Daoy (cell line): ENCODE measurements at places on chromosomes 6 and 20. TPM values are rescaled to one million over a fixed set of nuclear protein-coding genes. Genes with fewer than 3 reads are reported as not detected.

GRCh38 chr6:5339786-5340185 lies 78.5 kb downstream of the FARS2 start:
- DNase-seq: no peak

The OPRM1 gene
- not detected in 2 replicates for total RNA-seq

GRCh38 chr20:46637020-46637419 lies 14.2 kb downstream of the SLC13A3 start:
- DNase-seq: no peak

DNA sequence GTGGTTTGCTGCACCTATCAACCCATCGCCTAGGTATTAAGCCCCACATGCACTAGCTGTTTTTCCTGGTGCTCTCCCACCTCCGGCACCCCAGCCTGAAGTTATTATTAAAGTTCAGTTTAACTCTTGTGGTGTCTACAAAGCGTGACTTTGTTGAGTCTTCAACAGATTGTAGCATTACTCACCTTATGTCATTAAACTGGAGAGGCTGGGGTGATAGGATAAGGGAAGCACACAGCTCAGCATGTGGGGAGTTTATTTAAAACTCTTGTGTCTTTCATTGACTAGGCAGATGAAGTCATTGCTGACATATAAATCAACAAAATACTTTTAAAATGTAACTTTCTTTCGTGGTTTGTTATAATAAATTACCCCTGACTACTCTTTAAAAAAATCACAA lies 84.7 kb upstream of the GCM1 start:
- peak; percentile 82 for DNase-seq

- no peak for DNase-seq
Observed at GRCh38 chr6:135170849-135171248, 10.3 kb upstream of the MYB start.

- no peak for DNase-seq
Observed at GRCh38 chr20:10079964-10080363, 45.2 kb downstream of the ANKEF1 start.

- peak; percentile 69 for DNase-seq
Observed at GRCh38 chr20:9185511-9185910, 116.6 kb downstream of the PLCB4 start.

DNA sequence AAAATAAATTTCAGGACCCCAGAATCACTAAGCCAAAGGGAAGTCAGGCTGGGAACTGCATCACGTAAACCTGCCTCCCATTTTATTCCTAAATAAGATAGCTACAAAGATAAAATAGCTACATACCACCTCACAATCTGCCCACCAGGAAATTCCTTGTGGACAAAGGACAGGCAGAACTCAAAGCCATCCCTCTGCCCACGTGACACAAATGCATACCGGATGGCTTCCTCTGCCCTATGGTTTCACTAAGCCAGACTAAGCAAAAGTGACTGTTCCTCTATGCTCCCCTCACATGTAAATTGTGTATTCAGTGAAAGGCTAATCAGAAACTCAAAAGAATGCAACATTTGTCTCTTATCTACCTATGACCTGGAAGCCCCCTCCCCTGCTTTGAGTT lies 15.0 kb downstream of the MBOAT1 start:
- DNase-seq: peak; percentile 25

GRCh38 chr20:47280228-47280627 lies 76.3 kb downstream of the ZMYND8 start:
- no peak for DNase-seq

The HAO1 gene
- total RNA-seq: not detected in 2 replicates
